ENCODE measurements at places on chromosomes 16 and 17.

- DNase-seq: no peak
Measured at GRCh38 chr17:62051053-62051452, 14.0 kb downstream of the MED13 start.

DNA sequence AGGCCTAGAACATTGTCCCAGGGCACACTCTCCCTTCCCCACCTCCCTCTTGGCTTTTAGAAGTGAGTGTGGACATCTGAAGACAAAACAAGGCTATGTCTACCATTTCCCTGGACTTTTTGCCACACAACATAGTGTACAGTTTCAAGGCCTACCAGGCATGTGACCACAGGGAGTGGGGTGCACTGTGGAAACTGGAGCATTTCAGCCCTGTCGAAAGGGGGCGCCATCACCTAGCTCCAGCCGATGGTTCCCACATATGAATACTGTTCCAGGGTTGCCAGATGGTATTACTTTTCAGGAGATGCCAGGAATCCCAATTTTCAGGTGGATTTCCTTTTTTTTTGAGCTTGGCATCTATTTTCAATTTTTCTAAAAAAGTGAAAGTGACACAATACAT lies 140.7 kb downstream of the KATNIP start:
- peak; percentile 43 for DNase-seq

DNA sequence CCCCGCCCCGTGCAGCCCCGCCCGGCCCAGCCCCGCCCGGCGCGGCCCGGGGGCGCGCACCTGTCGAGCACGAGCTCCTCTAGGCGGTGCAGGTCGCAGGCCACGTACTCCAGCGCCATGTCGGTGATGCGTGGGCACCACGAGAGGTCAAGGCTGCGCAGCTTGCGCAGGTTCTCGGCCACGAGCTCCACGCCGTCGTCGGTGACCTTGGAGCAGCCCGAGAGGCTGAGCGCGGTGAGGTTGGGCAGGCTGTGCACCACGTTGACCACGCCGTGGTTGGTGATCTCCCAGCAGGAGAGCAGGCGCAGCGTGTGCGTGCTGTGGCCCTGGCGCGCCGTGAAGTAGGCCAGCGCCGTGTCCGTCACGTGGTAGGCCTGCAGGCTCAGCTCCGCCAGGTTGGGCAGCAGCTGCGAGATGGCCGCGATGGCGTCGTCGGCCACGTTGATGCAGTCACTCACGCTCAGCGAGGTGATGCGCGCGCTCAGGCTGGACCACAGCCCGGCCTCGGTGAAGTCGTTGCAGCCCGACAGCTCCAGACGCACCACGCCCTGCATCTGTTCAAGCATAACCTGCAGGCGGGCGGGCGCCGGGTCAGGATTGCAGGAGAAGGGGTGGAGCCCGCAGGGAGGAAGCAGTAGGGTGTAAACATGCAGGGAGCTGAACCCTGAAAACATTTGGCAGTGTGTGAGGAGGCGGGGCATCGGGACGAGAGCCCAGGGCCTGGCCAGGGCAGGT lies 5.3 kb upstream of the WDR24 start:
- DNase-seq: no peak

DNA sequence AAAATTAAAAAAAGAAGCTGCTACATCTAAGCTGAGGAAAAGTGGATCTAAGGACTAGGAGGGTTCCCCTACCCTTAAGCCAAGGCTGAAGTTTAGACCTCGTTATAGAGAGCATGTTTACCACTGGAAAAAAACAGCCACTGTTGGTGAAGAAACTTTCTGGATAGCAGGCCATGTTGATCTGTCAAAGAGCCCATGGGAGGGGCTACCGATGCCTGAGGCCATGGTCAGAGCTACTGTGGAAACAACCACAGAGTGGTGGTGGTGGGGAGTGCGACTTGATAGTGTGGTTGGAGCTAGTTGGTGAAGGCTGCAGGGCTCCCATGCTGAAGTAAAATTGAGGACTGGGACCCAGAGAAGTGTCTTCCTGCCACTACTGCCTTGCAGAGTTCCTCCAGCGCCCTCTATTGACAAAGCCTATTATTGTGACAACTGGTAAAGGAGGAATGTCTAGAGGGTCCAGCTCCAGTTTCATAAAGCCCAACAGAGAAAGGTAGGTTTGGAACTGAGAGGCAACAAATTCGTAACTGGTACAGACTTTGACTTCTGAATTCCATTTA lies 12.7 kb upstream of the FAM20A start:
- DNase-seq: peak; percentile 91

GRCh38 chr16:24988593-24989338 lies 26.4 kb downstream of the ARHGAP17 start:
- no peak for DNase-seq

DNA sequence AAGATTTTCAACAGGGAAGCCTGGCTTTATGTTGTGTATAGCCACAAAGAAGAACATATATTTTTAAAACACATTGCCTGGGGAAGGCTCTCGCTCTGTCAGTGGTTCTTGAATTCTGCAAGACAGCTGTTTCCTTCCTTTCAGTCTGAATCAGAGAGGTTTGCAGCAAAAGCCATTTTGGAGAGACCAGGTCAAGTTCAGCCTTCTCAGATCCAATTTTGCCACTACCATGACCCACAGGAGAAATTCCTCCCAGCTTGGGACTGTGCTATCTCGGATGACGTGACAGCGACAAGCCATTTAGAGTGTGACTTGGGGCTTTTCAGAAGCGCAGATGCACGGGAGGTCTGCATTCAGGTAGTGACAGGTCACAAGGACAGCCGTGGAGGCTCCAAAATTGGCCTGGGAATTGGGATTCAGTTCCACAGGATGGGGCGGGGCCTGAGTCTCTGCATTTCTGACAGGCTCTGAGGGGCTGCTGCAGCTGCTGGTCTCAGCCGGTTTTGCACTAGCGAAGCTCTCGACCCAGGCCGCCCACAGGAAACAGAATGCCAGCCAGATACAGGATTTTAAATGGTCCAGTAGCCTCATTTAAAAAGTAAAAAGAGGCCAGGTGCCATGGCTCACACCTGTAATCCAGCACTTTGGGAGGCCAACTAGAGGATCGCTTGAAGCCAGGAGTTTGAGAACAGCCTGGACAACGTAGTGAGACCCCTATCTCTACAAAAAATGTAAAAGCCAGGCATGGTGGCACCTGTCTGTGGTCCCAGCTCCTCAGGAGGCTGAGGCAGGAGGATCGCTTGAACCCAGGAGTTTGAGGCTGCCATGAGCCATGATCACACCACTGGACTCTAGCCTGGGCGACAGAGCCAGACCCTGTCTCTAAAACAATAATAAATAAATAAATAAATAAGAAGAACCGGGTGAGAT lies 196.6 kb upstream of the CIBAR2 start:
- no peak for DNase-seq

- no peak for DNase-seq
Measured at GRCh38 chr17:64213995-64214811, 48.9 kb downstream of the TEX2 start.

DNA sequence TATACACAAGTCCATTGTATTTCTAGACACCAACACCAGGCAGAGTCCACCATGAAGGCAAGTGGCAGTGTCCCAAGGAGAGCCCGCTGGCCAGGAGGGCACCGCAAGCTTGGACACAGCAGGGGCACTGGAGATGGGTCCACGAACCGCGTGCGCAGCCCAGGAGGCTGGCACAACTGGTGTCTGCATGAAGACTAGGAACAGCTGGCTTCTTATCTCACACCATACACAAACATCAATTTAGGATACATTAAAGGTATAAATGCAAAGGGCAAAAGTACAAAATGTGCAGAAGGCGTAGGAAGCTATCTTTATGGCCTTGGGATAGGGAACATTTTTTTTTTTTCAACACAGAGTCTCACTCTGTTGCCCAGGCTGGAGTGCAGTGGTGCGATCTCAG lies 52.4 kb downstream of the ANKRD11 start:
- DNase-seq: no peak

- DNase-seq: no peak
Measured at GRCh38 chr17:21077281-21077680, 34.5 kb upstream of the USP22 start.

GRCh38 chr16:49472598-49472997 lies 99.0 kb downstream of the C16orf78 start:
- DNase-seq: no peak

- no peak for DNase-seq
Measured at GRCh38 chr17:31649302-31649701, 209.7 kb downstream of the COPRS start.

DNA sequence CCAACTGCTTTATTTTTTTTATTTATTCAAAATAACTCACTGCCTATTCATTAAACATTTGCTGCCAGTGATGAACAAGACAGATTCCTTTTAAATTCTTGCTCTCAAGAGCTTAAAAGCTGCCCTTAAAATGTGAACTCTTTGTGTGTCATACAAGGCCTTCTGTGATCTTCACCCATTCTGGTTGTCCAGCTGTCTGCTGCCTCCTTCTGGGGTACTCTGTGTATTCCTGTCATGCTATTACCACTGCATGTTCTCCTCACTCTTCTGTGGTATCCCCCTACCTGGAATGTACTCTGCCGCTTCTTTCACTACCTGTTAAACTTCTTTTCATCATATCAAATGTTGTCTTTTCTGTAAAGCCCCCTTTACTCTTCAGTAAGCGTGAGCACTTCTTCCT lies 165.8 kb downstream of the CHD9 start:
- no peak for DNase-seq

DNA sequence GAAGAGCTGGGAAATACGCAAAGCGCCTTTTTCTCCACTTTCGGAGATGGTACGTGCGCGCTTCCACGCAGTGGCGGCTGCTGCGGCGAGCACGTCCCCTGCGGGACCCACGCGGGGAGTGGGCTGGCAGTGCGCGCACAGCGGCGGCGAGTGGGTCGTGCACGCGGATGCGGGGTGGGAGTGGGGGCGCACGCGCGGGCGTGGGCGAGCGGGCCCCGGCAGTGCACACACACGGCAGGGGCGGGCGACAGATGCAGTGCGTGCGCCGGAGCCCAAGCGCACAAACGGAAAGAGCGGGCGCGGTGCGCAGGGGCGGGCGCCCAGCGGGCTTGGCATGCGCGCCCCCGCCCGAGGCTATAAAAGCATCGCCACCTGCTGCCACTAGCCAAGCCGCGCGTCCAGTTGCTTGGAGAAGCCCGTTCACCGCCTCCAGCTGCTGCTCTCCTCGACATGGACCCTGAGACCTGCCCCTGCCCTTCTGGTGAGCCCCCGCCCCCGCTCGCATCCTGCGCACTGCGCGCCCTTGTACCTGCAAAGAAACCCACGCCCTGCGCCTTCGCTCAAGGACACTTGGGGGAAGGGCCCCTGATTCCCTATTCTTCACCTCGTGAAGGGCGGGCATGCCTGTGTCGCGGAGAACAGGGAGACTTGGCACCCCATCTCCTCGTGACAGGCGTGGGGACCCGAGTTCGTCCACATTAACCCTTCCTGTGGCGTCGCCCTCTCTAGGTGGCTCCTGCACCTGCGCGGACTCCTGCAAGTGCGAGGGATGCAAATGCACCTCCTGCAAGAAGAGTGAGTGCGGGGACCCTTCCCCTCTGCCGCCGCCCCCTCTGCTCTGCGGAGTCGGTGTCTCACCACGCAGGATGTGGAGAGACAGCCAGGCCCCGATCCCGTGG lies at the start of gene MT3:
MT3 (plus strand) TSS at position 388 of the 899 bp plus-strand sequence; CDS start at position 451, 63 bp downstream.
- no peak for DNase-seq

- no peak for DNase-seq
Measured at GRCh38 chr16:84888450-84888849, 68.7 kb downstream of the CRISPLD2 start.

DNA sequence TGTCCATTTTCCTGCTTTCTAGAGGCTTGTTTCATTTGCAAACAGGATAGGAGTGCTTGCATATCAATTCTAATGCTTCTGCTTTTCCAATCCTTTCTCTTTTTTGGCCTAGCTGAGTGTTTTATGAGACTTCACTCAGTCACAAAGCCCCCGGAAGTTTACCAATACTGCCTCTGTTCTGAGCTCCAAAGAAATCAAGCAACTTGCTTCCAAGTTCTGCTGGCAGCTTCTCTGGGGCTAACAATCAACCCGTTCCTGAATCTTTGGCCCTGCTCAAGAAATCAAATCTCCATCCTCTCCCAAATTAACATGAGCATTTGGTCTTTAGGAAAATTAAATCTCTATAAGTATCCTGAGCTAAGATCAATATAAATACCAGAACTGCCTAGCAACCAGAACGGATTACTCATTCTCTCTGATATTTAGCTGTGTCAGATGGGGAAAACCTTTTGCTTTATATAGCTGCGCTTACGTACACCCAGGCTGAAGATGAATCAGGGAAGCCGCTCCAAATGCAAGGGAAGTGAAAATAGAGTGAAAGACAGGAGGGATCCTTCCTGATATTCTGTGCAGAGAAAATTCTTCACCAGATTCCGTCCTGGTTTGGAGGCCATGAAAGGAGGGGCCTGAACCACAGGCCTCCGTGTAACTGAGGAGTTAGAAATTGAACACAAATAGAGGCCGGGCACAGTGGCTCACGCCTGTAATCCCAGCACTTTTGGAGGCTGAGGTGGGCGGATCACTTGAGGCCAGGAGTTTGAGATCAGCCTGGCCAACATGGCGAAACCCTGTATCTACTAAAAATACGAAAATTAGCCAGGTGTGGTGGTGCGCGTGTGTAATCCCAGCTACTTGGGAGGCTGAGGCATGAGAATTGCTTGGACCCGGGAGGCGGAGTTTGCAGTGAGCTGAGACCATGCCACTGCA lies 23.3 kb upstream of the GRB2 start:
- peak; percentile 93 for DNase-seq

DNA sequence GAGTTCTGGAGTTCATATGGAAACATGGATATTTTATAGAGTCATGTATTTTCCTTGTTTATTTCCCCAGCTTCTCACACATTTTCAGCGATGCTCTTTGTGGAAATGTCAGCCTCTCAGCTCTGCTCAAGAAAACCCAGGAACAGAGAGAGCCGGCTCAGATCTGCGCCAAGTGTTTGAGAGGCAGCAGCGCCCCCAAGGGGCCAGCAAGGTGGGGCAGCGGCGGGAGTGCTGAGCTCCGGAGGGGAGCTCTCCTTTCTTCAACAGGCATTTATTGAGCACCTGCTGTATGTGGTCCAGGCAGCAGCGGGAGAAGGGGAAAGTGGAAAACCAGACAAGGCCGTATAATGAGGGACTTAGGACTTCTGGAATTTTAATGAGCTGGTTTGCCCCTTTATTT lies 421.1 kb upstream of the C16orf82 start:
- peak; percentile 2 for DNase-seq

DNA sequence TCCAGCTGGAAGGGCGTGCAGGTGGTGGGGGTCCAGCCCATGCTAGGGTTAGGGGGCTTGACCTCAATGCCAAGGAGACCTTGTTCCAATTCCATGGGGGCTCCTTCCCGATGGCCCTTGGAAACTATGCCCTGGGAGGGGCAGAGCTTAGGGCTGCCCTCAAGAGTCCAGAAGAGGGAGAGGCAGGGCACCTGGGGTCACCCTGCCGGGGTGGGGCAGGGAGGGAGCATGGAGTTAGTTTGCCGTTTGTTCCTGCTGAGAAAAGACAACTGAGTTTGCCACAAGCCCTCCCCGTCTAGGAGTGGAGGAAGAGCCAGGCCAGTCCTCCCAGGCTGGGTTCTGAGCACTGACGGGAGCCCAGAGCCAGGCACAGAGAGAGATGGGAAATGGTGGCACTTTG lies 21.4 kb downstream of the MMP15 start:
- DNase-seq: no peak

GRCh38 chr17:40448213-40448638 lies 5.0 kb downstream of the IGFBP4 start:
- DNase-seq: peak; percentile 65

DNA sequence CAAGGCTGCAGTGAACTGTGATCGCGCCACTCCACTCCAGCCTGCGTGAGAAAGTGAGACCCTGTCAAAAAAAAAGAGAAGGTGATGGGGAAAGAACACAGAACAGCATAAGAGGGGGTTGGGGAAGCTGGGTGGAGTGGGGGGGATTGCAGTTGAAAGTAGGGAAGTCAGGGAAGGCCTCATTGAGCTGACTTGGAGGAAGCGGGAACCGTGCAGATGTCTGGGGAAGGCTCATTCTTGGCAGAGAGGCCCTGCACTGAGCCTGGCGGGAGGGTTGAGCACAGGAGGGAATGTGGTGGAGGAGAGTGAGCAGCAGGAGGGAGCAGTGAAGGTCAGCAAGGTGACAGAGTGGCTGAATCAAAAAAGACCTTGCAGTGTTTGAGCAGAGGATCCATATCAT lies 26.9 kb downstream of the IL4R start:
- DNase-seq: no peak

All from suppressor macrophage treated with lipopolysaccharide for 4 hours (primary cell).